ENCODE measurements at places on chromosomes 2 and 18.

- DNase-seq, result no peak
These were observed 82.2 kb downstream of the ADD2 start for GRCh38 chr2:70685771-70686171.

GRCh38 chr2:237911363-237912017 is 52.1 kb downstream of the RAMP1 start:
- no peak for DNase-seq

DNA sequence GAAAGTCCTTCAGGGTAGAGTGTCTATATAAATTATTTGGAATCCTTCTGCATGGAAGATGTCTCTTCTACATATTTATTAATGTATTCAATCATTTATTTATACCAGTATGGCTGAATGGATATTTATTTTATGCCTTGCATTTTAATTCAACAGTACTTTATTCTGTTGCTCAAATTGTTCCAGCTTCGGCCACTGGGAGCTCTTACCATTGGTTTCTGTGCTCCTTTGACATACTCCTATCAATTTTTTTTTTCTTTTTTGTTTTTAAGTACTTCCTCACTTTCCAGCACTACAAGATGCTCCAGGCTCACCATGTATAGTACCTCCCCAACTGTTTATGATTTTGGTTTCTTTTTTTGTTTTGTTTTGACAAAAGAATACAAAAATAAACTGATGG is 39.4 kb upstream of the WIPF1 start:
- DNase-seq, result no peak

DNA sequence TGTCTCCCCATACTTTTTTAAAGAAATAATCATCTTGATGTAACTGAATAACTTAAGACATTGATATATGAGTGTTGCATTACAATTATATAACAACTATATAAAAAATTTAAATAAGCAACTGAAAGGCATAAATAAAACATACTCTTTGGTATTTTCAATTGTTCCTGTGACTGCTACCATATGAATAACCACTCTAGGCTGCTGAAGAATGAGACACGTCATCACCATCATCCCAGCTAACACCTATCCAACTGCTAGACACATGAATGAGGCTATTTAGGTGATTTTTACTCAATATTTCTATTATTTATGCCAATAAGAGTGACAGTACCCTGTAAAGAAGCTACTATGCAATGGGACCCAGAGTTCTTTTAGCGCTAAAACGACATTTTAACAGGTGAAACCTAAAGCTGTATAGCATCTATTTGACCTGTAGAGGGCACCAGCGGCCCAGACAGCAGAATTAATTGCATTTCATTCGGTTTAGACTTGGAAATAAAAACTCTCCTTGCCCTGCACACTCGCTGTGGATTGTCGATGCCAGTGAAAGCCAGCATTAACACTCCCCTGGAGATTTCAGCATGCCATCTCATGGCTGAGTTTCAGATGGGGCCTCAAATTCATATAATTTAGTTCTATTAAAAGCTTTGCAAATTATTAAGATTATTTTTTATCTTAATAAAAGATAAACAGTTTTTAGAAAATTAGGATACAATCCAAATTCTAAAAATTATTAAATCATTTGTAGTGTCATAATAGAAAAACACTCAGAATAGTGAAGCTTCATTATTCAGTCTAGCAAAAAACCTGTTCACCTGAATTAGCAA is 89.4 kb upstream of the MAP2 start:
- peak; percentile 62 for DNase-seq

GRCh38 chr18:54209471-54210180 is 14.8 kb downstream of the MBD2 start:
- no peak for DNase-seq

DNA sequence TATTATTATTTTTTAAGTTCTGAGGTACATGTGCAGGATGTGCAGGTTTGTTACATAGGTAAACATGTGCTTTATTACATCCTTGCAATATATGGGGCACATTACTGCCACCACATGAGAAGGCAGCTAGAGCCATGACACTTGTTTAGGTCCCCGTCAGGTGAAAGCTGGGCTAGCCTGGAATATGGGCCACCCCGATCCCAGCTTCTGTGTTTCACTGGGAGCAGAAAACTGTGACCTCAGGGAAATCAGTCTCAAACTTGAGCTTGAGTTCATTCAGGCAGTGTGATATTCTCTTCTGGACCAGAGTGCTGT is 176.9 kb downstream of the PIK3C3 start:
- DNase-seq, result no peak

- no peak for DNase-seq
These were observed 254.9 kb upstream of the SIX3 start for GRCh38 chr2:44686561-44686960.

DNA sequence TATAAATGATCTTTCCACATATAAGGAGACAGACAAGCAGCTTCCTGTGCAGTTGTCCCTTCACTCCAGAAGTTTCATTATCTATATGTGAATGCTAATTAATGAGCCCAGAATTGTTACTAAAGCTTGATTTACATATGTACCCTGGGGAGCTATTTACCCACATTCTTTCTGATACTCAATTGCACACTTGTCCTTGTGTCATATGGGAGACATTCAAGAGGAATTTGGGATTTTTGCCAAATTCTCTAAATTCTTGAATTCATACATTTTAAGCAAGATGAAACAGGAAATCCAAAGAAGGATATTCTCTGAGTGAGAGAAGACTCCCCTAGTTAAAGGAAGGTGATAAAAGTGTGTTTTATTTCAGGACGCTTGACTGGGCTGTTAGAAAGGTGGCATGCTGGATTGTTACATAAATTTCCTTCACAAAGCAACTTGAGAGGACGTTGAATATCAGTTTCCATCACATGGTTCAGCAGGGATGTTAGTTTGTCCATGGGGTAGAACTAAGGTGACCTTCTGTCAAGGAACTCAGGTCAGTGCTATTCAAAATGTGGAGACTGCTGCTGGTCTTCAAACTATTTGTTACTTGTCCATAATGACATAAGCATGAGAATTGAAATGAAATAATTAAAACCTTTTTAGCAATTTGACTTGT is 368.2 kb downstream of the IRS1 start:
- peak; percentile 73 for DNase-seq

- no peak for DNase-seq
These were observed 107.7 kb upstream of the PPP1CB start for GRCh38 chr2:28643911-28644334.
